NCI-H1092 treated with DMSO at 0.1 percent for 48 hours (cell line): ENCODE measurements at places on chromosomes 1 and 21.

- DNase-seq = no peak
Observed at GRCh38 chr1:225458222-225458631, 30.4 kb upstream of the LBR start.

- DNase-seq = peak; percentile 14
Observed at GRCh38 chr1:22855668-22856606, 116.7 kb downstream of the LACTBL1 start.

- no peak for DNase-seq
Observed at GRCh38 chr1:30685796-30686165, 37.6 kb downstream of the MATN1 start.

DNA sequence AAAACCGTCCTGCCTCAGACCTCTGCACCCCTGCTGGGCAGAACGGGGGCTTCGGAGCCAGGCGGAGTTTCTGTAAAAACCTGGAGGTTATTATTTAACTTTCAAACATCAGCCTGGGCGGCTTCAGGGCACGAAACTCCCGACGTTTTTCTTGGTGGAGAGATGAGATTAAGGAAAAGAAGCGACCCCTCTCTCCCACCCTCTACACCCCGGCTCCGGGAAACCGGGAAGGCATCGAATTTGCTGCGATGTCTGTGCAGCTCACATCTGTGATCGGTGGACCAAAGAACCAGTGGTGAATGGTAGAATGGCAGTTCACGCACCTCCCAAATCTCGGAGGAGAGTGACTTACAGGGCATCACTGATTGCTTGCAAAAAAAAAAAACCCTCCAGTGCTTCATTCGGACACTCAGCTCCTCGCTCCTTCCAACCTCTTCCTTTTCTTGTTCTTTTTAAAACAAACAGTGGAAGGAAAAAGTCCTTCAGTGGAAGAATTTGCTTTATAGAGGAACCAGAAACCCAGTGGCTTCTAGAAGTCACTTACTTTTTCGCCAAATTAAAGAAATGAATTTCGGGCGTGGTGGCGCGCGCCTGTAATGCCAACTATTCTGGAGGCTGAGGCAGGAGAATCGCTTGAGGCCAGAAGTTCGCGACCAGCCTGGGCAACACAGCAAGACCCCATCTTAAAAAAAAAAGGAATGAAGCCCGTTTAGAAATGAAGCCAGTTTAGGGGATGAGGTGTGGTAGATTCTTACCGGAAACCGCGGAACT is 884 bp downstream of the PHACTR4 start:
- peak; percentile 59 for DNase-seq

GRCh38 chr21:44286716-44287632 is 1.3 kb downstream of the AIRE start:
- no peak for DNase-seq

DNA sequence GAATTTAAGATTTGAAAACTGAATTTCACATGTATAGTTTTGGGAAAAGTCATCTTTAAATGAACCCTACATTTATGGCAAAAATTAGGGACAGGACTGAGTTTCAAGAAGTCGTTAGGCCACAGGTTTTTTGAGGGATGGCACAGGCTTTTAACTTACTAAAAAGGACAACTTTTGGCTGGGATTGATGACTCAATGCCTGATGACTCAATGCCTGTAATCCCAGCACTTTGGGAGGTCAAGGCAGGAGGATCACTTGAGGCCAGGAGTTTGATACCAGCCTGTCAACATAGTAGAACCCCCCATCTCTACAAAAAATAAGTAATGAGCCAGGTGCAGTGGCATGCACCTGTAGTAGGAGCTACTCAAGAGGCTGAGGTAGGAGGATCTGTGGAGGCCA is 15.9 kb downstream of the UCK2 start:
- DNase-seq = no peak

- DNase-seq = no peak
Observed at GRCh38 chr1:246856371-246856770, 75.4 kb downstream of the AHCTF1 start.

DNA sequence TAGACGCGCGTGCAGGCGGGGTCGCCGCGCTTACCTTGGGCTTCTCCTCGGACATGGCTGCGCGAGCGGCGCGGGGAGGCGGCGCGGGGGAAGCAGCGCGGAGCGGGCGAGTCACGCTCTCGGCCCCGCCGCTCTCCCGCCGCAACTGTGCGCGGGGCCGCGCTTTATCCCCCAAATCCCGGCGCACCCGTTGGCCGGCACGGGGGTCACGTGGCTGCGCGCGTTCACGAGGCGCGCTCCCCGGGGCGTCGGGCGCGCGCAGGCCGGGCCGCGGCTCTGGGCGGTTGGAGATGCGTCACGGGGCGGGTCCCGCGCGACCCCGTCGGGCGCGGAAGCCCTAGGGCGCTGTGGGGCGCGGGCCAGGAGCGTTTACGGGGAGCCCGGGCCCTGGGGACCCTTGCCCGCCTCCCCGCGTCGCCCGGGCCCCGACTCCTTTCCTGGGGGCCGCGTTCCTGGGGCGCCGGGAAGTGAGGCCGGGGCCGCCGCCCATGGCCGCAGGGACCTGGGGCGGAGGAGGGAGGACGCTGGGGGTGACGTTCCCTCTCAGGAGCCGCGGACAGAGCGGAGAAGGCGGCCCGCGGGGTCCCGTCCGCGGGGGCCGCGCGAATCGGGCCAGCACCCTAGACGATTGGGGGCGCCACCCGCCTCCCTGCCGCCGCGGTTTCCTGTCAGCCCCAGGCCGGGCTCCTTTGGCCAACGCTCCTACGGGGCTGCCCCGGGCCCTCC is at the start of gene SUMO3:
Gene SUMO3, minus strand, starts transcription at position 149 of the 726 bp plus-strand sequence. Its CDS starts 94 bp downstream, at position 55.
- DNase-seq = peak; percentile 69

DNA sequence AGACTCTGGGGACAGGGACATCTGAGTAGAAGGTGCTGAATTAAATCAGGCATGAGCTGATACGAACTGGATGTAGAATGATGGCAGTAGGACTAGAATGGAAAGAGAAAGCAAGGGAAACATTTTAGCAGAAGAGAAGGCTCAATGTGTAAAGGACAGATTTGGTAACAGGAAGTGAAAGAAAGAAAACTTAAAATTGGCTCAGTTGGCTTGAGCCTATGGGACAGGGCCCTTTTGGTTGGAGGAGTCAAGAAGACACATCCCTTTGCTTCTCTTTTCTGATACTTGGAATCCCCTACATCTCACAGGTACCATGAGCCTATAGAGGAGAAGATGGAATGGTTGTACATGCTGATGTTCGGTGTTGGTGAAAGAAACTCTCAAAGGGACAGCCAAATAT is 300.6 kb upstream of the PLXNA2 start:
- DNase-seq = no peak

DNA sequence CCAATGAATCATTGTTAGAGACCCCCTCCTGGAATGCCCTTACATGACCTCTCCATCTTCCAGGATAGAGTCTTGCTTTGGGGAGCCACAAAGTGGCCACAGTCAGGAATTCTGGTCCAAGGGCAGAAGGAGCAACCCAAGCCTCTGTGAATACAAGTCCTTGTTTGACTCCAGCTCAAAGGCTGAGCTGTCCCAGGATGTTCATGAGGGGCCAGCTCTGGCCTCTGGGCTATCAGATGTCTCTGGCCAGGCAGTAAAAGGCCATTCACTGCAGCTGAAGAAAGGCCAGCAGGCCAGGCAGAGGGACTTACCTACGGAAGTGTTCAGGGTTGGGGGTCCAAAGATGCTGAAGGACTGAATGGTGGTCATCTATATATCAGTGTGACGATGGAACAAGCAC is 98.3 kb upstream of the IPO9 start:
- DNase-seq = no peak

DNA sequence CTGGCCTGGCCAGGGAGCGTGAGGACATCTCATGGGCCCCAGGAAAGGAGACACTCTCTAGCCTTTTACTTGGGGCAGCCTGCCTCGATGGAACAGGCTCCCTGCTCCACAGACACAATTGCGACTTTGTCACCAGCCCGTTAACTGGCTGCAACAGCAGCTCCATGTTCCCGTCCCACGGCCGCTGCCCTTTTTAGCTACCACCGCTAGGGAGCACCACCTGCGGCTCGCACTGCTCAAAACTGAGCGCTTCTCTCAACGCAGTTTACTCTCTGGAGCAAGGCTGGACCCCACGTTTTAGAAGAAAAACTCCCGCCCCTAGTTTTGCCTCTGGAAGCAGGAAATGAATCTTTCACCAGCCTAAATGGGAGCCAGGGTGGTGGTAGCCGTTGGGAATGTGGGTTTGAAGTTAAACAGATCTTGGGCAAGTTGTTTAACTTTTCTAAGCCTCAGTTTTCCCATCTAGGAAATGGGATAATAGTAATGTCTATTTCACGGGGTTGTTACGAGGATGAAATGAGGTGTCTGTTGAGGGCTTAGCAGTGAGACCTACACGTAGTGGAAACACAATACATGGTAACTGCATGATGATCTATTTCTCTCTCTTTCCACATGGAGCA is 3.5 kb upstream of the LRRC38 start:
- no peak for DNase-seq

GRCh38 chr1:51946300-51946699 is 44.2 kb downstream of the RAB3B start:
- DNase-seq = no peak

DNA sequence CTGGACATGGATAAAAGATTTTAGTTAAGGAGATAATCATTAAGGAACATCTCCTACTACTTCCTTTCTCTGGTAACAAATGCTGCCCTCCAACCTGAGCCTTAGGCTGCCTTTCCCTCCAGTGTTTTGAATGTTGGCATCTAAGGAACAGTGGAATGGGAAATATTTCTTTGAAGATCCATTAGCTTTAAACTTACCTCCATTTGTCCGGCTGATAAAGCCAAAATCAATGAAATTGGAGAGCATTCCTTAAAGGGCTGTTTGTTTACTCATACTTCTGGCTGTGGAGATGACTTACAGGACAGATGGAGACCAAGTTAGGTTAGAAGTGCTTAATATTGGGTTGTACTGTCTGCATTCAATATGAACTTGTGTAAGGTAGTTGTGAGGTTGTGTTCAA is 439.1 kb downstream of the PLA2G4A start:
- no peak for DNase-seq

DNA sequence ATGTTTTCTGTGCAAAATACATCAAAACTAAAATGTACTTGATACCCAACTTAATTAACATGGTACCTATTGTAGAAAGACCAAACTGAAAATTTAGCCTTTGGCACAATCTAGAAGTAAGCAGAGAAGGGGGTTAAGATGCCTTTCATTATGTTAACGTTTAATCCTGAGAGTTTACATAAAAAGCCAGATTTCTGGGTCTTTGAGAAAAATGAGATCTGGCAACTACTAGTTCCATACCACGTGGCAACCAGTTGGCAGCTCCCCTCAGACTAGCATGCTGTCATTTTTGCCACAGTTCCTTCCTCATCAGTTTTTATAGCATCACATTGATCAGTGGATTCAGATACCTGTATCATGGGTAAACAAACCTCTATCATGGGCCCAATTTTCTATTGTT is 1.5 kb downstream of the RO60 start:
- DNase-seq = no peak

DNA sequence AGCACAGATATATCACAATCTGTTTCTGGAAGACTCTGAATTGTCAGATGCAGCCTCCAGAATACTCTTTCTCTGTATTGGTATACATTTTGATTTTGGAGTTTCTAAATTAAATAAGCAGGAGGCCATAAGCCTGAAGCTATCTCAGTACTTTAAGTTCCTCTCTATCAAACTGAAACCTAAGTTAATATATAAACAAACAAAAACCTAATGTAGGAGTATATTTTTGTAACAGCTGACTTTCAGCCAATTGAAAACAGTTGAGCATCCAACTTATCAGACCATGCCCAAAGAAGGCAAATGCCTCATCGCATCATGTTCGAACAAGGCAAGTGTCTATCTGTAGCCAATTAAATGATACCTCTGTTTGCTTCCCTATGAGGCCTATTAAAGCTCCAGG is 1054.4 kb downstream of the AMY1C start:
- DNase-seq = no peak

GRCh38 chr1:119946724-119947123 is 50.4 kb upstream of the ADAM30 start:
- no peak for DNase-seq

DNA sequence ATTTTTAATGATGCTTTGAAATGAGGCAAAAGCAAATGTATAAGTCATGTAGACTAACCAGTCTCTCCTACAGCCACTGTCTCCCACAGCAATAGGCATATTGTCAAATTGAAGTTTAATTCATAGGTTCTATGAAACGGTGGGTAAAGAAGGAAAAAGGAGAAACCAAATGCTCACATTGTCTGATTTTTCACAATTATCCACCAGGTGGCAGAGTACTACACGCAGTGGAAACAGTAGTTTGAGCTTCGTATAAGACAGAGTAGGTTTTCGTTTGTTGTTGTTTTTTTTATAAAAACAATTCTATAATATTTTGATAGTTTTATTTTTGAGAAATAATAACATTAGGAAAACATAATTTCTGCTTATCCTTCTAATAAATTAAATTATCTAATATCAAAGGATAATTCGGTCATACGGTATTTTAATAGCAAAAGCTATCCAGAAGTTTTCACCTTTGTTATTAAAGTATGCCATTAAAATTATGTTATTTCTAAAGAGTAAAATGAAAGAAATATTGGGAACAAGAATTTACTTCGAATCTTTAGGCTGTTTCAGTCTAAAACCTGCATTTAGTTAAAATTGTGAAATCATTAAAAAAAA is 39.1 kb downstream of the TYW3 start:
- peak; percentile 39 for DNase-seq

GRCh38 chr1:238764779-238765178 is 621.6 kb upstream of the CHRM3 start:
- no peak for DNase-seq

GRCh38 chr1:62809788-62810187 is 25.9 kb downstream of the ATG4C start:
- DNase-seq = no peak

DNA sequence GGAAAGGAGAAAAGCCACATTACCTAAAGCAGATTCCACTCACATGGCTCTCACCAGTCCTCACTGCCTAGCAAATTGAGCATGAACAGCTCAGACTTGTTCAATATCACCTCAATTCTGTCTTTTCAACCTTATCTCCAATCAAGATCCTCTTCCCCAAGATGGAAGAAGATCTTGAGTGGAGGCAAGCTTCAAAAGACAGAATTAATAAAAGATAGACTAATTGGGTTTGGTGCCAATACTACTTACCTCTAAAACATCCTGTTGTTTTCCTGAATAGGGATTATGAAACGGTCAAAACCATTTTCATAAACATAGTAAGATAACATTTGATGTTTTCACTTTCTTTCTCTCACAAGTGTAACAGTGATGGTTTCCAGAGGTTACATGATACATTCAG is 349.2 kb upstream of the PLD5 start:
- no peak for DNase-seq
